ENCODE measurements at places on chromosomes 11 and 22. TPM values are rescaled to one million over a fixed set of nuclear protein-coding genes. Genes with fewer than 3 reads are reported as not detected.

KRTAP5-8 gene
- not detected for total RNA-seq

OR52I2 gene
- not detected for total RNA-seq

ZNF70 gene
- 3.2 TPM for total RNA-seq

PLAAT5 gene
- not detected for total RNA-seq

DNA sequence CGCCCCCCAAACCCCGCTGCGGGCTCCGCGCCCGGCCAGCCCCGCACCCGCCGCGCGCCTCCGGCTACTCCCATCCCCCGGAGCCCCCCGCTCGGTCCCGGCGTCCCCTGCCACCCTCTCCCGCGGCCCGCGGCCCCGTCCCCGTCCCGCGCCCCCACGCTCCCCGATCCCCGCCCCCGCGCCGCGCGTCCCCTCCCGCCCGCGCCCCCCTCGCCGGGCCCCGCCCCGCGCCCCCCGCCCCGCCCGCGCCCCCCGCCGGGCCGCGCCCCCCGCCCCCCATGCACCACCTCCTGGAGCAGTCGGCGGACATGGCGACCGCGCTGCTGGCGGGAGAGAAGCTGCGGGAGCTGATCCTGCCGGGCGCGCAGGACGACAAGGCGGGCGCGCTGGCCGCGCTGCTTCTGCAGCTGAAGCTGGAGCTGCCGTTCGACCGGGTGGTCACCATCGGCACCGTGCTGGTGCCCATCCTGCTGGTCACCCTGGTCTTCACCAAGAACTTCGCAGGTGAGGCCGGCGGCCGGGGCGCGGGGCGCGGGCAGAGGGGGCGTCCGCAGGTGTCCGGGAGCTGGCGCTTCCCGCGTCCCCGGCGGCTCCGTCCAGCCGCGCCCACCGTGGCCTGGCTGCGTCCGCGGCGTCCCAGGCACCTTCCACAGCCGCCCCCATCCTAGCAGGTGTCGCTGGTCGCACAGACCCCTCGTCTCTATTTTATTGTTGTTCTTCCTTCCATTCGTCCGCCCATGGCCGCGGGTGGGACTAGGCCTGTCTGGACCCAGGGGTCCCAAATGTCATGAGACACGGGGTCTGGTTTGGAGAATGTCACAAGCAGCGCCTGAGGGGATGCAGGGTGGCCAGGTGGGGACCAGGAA, at the start of gene PANX2:
Gene PANX2, plus strand, starts transcription at position 279 of the 866 bp plus-strand sequence. Its CDS starts 0 bp downstream, at position 279.
- DNase-seq = no peak

- no peak for DNase-seq
Measured at GRCh38 chr11:129317571-129317970, 58.1 kb upstream of the BARX2 start.

DNA sequence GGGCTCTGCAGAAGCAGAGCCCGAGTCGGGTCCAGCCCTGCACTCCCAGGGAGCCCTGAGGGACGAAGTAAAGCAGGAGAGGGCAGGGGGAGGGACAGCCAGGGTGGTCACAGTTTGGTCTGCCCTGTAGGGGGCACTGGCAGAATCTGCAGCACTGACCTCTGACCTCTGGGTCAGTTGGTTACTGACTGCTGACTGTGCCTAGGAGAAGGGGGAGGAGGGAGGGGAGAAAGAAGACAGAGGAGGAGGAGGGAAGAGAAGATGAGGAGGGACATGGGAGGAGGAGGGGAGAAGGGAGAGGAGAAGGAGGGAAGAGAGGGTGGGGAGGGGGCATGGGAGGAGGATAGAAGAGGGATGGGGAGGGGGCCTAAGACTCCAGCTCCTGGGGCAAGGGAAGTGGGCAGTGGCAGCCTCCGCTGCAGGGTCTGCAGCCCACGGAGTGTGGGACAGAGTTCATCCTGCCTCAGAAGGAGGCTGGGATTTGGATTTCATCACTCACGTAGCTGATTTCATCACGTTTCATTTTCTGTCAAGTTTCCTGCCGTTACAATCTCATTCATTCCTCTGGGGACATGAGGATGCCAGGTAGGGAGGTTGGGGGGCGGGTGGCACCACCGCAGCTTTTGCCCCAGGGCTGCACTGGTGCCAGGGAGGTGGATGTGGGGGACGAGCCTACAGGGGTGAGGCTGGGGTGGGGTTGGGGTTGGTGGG, 55.2 kb downstream of the FLRT1 start:
- DNase-seq = no peak

GRCh38 chr11:37182031-37182430, 584.0 kb upstream of the RAG2 start:
- no peak for DNase-seq
